Upper lobe of right lung (tissue), 1 donor: ENCODE measurements at places on chromosomes 16 and 17.

DNA sequence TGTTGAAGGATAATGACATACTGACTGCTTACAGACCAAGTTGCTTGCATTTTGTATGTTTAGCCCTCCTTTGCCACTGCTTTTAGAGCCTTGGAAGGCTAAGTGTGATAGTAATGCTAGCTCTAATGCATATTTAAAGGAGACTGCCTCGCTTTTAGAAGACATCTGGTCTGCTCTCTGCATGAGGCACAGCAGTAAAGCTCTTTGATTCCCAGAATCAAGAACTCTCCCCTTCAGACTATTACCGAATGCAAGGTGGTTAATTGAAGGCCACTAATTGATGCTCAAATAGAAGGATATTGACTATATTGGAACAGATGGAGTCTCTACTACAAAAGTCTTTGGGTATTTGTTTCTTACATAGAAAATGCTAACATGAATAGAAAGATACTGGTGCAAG is 19.1 kb downstream of the CAPNS2 start:
- no peak for DNase-seq

- DNase-seq, result no peak
Measured at GRCh38 chr16:66156538-66156937, 210.0 kb upstream of the CDH5 start.

DNA sequence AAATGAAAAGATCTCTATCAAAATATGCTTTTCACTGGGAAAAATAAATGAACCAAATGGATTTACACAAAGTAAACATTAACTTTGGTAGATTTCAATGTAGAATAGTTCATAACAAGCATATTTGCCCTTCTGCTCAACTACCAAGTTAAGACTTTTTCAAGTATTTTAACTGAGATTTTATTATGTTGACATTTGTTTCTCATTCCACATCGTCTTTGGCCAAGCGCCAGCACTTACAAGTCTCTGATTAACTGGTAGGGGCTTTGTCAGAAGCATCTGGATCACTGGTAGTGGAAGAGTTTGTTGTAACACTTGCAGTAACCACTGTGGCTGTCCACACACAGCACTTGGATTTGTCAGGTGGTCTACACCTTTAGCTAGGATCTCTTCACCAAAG is 22.9 kb downstream of the SLFN12L start:
- no peak for DNase-seq

DNA sequence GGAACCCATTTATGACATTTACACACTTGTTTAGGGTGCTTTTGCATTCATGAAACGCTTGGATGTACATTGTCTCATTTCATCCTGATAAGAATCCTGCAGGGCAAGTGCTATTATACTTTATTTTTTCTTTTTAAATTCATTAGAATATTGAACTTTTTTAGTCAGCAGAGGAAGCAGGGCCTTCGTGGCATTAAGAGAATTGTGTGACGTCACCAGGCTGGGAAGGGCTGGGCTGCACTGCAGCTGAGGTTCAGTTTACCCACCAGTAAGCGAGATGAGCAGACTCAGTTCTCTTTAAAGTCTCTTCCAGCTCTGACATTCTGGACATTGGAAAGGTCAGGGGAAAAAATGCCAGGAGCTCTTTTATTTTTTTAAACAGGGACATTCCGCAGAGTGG is 159.0 kb downstream of the MRM1 start:
- no peak for DNase-seq

DNA sequence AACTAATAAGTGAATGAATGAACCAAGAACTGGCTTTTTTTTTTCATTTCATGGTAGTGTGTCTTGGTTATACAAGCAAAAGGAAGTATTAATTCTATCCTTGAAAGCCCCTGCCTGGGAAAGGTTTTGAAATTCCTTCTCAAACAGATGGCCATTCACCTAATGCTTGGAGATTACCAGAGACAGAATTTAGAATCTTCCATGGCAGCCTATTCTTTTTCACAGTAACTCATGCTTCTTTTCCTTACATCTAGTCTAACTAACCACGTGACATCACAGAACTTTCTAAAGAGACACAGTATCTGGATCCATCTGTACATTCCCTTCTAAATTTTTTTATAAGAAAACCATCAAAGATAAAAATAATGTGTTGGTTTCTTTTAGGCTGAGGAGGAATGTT is 151.6 kb downstream of the FTO start:
- DNase-seq, result no peak

DNA sequence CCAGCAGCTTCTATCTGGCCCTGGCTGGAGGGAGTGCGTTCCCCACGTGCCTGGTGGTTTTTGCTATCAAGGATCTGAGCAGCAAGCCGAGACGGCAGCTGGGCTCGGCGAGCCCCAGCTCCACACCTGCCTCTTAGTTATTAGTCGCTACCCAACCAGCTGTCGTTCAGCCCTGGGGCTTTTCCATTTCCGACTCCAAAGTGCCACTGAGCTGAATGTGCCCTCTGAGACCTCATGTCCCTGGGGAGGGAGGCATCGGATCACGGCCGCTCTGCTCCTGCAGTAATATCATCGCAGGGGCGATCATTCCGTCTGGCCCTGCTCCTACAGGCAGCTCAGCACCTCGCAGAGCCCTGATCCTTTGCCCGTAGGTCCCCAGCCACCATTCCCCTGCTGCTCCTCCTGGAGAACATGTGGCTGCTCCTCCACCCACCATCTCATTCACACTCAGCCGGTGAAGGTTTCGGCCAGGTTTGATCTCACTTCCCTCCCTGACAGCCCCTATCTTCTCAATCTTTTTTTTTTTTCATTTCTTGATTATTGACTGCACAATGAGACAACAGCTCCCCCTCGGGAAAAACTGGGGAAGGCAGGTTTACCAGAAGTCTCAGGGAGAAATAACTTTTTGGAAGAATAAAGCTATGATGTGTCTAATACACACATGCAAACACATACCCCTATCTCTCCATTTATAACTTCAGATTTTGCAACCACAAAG is 86.7 kb downstream of the ZFHX3 start:
- DNase-seq, result no peak

- DNase-seq, result no peak
Measured at GRCh38 chr17:55770196-55770870, 19.5 kb downstream of the PCTP start.

GRCh38 chr16:49716339-49716934 is 139.5 kb downstream of the ZNF423 start:
- no peak for DNase-seq

- DNase-seq, result no peak
Measured at GRCh38 chr17:59315866-59316265, 15.6 kb upstream of the YPEL2 start.

DNA sequence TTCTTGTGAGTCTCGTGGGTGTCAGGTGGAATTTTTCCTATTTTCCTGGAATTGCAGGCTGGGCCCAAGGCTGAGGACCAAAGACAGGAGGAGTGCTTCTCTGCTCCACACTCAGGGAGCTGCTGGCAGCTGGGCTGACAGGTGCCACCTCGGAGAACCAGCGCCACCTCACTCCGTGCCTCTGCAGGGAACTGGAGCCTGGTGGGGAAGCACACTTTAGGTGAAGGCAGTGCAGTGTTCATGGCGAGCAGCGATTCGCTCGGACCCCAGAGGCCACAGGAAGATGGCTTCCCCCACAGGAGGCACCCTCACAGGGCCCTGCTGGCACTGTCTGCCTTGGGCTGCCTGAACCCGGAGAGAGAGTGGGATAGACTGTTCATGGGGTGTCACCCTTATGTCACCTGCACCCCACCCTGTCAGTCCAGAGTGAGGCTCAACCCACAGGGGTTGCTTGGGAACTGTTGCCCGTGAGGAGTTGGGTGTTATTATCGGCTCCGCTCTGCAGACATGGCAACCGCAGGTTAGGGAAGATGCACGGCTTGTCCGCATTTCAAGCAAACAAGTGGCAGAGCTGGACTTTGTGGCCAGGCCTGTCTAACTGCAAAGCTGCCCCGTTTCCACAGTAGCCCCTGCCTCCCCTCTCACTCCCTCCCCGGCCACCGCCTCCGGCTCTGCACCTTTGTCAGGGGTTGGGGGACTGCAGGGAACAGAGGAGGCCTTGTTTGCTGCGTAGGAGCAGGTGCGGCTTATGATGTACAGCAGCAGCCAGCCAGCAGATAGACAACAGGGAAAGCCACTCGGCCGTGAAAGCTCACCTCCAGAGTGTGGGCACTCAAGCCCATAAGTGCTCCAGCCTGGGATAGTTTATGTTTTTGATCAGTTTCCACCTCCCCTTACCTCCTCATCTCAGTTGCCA is 15.5 kb downstream of the TBC1D24 start:
- DNase-seq, result no peak

DNA sequence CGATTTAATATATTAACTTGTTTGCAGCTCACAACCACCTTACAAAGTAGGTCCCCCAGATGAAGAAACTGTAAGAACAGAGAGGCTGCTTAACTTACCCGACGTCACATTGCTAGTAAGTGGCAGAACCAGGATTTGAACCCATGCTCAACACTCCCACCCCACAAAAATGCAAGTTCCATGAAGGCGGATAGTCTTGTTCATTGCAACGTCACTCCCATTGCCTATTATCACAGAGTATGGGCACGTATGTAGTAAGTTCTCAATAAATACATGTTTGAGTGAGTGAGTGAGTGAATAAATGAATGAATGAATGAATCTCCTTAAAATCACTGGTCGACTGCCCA is 1.1 kb downstream of the USP31 start:
- DNase-seq, result no peak

DNA sequence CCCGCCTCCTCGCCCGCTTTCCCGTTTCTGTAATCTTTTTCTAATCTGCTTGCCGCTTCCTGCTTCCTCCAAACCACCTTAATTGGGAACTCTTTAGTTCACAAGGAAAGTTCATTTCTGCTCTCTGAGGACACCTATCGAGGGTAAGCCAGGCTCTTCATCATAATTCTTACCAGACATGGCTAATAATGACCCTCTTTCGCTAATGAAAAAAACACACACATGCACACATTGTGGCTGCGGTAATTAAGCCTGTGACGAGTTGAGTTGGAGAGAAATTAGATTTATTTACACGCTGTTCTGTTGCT is 100.6 kb downstream of the ZNF423 start:
- no peak for DNase-seq

GRCh38 chr17:74055508-74056160 is 147.8 kb upstream of the RPL38 start:
- DNase-seq, result no peak

- no peak for DNase-seq
Measured at GRCh38 chr17:4229627-4230541, 33.9 kb downstream of the ANKFY1 start.

GRCh38 chr17:73841431-73842060 is 197.3 kb upstream of the SDK2 start:
- no peak for DNase-seq

- no peak for DNase-seq
Measured at GRCh38 chr16:81693041-81693743, 85.9 kb upstream of the PLCG2 start.

DNA sequence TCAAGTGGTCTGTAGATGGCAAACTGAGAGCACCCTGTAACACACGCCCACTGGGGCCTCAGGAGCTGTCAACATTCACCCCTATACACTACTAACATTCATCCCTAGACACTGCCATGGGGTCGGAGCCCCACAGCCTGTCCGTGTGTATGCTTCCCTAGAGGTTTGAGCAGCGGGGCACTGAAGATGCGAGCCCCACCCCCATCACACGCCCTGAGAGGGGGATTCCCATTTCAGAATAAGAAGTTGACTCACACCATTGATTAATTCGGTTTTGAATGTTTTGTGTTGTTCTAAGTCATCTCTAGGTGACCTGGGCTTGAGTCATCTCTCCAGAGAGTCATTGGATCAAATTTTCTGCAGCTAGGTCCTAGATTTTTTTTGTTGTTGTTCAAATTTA is 37.3 kb upstream of the MMD start:
- DNase-seq, result no peak

DNA sequence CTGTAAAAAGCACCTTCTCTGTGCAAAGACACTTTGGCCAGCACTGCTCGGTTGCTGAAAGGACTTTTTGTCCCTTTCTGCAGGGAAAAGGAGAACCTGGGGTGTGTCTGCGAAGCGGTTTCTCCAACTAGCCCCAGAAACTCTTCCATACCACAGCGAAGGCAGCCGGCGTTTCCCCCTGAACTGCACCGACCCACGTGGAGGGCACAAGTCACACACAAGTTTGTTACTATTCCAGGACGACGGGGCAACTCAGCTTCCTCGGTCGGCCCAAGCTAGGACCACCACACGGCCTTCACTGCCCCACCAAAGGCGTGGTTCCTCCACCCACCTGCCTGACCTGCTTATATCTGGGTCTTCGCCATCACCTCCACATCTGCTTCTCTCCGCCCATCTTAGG is 1.9 kb downstream of the RTN4RL1 start:
- DNase-seq, result no peak

- DNase-seq, result no peak
Measured at GRCh38 chr16:65284626-65285025, 162.8 kb upstream of the CDH11 start.

GRCh38 chr16:89022051-89022836 is 45.2 kb upstream of the CBFA2T3 start:
- peak; percentile 35 for DNase-seq

- DNase-seq, result no peak
Measured at GRCh38 chr16:61344791-61345190, 691.4 kb downstream of the CDH8 start.
